Fibroblast of skin of abdomen (primary cell): ENCODE measurements at places on chromosomes 1 and 21.

DNA sequence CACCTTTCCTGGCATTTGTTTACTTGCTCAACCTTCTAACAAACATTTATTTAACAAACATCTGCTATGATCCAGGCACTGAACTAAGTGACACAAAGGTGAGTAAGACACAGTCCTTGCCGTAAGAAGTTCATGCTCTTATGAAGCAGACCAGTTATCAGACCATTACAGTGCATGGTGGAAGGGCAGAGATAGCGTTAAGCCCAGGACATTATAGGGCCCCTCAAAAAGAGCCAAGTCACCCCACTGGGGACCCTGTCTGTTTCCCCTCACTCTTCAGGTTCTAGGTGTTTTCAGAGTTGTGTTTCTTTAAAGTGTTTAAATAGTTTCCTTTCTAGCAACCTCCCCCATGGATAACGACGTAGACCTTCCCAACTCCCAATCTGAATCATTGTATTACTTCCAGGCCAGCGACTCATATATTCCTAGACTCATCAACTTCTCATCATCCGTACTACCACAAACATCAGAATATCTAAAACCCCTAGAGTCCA, 39.3 kb downstream of the TCP10L start:
- peak; percentile 44 for DNase-seq

GRCh38 chr1:84103197-84103992, 40.7 kb upstream of the PRKACB start:
- peak; percentile 89 for DNase-seq

DNA sequence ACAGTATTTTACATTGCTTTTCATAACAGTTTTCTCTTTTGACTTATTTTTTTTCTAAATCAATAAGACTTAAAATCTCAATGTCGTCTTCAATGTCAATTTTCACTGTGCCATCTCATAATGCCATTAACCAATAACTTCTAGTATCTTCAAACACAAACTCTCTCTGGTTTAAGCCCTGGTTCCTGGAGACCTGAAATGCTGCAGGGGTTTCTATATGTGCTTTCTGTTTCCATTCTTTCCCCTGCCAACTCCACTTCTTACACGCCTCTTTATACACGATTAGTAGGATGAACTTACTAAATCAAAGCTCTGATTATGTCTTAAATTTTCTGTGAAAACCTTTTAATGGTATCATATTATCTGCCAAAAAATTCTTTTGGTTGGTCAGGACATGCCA, 191.4 kb downstream of the AMY1C start:
- DNase-seq = no peak

DNA sequence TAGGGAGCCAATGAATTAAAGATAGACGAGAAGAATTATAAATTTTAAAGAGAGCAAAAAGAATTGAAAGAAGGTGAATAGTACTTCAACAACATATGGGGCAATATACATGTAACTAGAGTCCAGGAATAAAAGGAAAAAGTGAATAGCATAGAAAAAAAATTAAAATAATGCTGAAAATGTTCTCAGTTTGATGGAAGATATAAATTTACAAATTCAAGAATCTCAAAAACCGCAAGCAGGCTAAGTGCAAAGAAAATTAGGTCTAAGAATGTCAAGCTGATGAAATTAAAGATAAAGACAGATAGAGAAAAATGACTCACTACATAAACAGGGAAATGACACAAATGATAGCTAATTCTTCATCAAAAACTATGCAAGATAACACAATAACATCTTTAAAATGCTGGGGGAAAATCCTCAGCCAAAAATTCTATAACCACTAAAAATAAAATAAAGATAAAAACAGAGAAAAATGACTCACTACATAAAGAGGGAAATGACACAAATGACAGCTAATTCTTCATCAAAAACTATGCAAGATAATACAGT, 326.3 kb downstream of the TBX15 start:
- peak; percentile 68 for DNase-seq

DNA sequence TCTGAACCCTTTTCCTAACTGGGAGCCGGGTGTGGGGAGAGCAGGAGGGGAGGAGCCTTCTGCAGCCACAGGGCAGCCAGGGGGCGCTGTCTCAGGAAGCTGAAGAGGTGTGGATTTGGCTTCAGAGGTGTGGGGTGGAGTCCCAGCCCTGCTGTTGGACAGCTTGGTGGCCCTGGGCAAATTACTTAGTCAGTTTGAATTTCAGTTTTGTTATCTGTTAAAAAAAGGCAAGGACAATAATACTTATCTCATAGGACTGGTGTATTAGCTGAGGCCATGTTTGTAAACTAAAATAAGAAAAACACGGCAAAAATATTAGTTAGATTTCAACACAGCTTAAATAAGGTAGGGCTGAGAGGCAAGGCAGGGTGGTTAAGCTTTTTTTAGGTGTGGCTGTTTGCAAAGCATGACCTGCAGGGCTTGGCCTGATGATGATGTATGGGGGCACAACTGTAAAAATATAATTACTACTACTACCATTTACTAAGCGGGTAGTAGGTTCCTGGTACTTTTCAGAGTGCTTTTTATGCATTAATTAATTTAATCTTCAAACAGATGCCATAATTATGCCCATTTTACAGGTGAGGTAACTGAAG, 111.8 kb downstream of the PLXNA2 start:
- DNase-seq = peak; percentile 48

- DNase-seq = no peak
Observed at GRCh38 chr1:223556414-223557129, 108.9 kb downstream of the CAPN8 start.

- no peak for DNase-seq
Observed at GRCh38 chr1:217027403-217028080, 304.3 kb upstream of the ESRRG start.

DNA sequence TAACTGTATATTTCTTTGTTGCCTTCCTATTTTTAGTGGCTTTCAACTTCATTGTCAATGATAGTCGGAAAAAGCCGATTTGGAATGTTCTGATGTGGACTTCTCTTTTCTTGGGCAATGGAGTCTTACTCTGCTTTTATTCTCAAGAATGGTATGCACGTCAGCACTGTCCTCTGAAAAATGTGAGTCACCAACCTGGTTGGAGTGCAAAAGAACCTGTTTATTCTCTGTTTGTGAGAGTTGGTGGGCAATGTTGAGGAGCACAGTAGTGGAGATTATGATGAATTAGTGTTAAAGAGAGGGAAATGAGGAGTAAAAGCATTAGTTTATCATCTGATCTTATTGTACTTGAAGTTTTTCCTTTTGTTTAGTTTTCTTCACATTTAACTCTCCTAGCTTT, 14.5 kb upstream of the AXDND1 start:
- no peak for DNase-seq

GRCh38 chr1:30600258-30600657, 123.1 kb downstream of the MATN1 start:
- DNase-seq = no peak

DNA sequence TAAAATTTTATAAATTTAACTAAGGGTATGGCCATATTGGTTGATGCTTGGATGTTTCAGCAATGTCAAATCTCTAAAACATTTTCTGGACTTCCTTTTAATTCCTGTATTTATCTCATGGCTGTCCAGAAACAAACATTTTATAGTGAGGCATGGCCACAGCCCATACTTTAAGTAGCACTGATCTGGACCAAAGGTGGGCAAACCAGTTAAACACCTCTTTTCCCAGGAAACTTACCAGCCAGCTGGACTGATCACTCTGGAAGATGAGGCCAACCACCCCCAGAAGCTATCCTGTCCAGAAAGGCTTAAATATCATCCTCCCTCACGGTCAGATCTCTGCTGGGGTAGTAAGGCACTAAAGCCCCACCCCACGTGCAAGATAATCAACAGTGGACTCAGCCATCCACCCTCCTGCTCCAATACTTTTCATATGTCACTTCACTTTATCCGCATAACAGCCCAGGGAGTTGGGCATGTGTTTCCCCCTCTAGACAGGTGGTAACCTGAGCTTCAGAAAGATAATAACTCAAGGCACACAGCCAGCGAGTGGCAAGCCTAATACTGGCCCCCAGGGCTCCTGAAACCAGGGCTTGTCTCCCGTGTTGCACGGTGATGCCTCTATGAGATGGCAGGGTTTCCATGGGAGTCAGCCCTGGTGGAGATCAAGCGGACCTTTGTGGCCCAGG, 120.5 kb upstream of the NGF start:
- no peak for DNase-seq

DNA sequence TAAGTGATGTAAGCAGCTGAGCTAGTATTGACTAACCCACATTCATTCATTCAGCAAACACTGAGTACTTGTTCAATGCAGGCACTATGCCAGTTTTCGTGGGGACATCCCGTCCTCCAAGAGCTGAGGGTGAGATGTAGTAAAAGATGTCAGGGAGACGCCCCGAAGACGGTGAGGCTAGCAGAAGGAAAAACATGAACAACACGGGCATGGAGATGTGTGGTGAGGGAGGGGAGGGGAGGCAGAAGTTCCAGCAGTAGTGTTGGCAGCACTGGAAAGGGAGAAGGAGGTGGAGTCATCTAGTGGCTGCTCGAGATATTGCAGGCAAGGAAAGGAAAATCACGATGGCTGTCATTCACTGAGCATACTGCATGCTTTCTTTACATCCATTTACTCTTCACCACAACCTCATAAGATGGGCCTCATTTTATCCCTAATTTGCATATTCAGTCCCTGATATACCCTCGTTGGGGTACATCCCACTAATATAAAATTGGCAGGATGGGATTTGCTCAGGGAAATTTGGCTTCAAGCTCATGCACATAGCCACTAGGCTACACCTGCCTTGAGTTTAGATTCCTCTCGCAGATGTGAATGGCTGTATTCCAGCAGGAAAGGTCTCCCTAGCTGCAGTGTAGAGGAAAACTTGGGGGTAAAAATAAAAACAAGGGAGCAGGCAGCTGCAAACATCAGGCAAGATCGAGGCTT, 14.5 kb downstream of the PDZK1IP1 start:
- DNase-seq = peak; percentile 52

- DNase-seq = no peak
Observed at GRCh38 chr1:58986996-58987767, 203.3 kb upstream of the JUN start.

DNA sequence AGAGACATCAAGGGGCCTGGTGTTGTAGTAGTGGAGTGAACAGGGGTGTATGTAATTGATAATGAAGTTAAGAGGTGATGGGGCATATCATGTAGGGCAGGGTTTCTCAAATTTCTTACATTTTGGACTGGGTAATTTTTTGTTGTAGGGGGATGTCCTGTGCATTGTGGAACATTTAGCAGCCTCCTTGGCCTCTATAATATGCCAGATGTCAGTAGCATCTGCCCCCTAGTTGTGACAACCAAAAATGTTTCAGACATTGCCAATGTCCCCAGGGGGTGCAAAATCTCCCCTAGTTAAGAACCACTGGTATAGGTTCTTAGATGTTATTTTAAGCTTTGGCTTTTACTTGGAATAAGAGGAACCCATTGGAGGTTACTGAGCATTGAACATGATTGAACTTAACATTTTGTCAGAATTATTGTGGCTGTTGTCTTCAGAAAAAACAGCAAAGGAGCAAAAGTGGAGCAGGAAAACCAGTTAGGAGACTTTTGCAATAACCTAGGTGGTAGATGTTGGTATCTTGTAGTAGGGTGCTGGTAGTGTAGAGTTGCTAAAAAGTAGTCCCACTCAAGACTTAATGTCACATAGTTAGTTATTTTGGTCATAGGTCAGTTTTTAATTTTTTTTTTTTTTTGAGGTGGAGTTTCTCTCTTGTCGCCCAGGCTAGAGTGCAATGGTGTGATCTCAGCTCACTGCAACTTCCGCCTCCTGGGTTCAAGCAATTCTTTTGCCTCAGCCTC, 6.2 kb downstream of the ZNF326 start:
- no peak for DNase-seq

- peak; percentile 73 for DNase-seq
Observed at GRCh38 chr1:207025146-207025880, 7.2 kb downstream of the C1orf116 start.

DNA sequence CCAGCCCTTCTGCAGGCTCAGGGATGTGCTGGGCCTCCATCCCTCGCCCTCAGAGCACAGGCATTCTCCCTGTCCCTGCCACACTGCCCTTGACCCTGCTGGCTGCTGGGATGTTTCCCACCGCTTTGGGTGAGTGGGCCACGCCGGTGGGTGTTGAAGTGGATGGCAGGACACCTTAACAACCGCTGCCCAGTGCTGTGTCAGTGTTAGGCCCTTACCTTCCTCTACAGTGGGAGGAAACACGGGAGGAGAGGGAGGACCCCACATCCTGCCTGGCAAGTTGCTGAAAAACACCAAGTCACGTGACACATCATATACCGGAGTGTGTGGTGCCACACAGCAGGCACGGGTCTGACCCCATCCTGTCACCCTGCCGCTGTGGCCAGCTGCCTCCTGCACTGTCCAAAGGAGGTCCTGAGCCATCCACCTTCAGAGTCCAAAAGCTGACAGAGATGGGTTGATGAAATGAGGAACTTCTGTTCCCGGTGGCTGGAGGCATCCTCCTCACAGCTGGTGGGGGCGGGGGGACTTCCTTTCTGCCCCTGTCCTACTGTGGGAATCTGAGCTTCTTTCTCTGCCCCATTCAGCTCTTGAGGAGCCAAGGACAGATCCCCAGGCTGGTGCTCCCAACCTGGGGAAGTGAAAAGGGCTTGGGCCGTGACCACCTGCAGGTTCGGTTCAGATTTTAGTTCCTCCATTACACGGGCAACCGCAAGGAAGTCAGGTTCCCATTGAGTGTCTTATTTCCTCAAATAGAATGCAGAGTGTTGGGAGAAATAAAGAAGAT, 3.2 kb upstream of the THEMIS2 start:
- DNase-seq = no peak

- DNase-seq = no peak
Observed at GRCh38 chr1:101284021-101284420, 47.2 kb downstream of the S1PR1 start.

GRCh38 chr21:26784974-26785373, 60.2 kb downstream of the ADAMTS1 start:
- DNase-seq = no peak

- no peak for DNase-seq
Observed at GRCh38 chr21:45575304-45575992, 33.2 kb upstream of the SLC19A1 start.

- no peak for DNase-seq
Observed at GRCh38 chr1:211738691-211739301, 63.4 kb upstream of the NEK2 start.
